IPS DF 19.7 (cell line): ENCODE measurements at places on chromosomes 4 and X.

GRCh38 chrX:13694359-13694758 lies 5.4 kb downstream of the RAB9A start:
- no peak for DNase-seq

DNA sequence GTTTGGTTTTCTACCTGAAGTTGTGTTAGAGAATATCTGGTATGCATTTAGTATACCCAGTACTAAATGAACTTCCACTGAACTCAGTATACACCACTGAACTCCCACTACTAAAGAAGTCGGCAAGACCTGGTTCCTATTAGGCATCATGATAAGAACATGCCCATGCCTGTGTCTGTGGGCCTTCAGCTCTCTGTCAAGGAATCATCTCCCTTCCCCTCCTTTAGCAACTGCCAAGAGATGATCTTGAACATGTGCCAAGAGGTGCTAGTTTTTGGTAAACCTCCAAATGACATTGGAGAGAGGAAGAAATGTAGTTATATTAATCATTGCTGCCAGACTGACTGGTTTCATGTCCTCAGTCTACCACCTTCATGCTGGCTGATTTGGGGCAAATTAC lies 113.2 kb downstream of the ATP10D start:
- no peak for DNase-seq

DNA sequence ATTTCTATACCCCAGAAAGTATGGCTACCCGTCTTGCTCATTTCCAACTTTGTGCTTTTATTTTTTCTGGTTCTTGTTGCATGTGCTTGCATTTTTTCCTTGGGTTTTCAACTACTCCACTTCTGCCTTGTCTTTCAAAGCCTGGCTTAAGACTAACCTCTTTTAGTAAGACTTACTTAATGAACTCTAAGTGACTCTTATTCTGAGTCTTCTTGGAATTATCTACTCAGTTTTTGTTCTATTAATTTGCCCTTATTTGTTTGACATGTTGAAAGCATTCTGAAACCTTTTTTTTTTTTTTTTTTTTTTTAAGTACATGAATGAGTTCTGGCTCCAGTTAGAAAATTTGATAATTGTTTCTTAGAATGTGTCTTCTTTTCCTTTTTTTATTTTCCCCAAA lies 74.8 kb downstream of the SLIT2 start:
- DNase-seq, result no peak

- DNase-seq, result no peak
These were observed 236.1 kb downstream of the OPHN1 start for GRCh38 chrX:68196939-68197791.

DNA sequence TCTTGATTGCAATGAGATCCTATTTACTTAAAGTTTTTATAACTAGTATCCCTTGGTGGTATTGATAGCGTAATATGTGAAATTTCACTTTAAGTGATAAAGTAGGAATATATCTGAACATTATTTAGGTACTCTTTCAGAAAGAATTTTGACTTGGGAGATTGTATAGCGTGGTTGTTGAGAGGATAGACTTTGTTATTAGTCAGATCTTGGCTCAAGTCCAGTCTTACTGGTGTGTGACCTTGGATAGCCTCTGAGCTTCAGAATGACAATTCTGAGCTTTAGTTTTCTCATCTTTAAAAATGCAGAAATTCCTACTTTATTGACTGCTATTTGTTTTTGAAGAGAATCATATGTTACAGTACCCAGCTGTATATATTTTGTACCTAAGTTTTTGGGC lies 32.6 kb downstream of the DCK start:
- no peak for DNase-seq

DNA sequence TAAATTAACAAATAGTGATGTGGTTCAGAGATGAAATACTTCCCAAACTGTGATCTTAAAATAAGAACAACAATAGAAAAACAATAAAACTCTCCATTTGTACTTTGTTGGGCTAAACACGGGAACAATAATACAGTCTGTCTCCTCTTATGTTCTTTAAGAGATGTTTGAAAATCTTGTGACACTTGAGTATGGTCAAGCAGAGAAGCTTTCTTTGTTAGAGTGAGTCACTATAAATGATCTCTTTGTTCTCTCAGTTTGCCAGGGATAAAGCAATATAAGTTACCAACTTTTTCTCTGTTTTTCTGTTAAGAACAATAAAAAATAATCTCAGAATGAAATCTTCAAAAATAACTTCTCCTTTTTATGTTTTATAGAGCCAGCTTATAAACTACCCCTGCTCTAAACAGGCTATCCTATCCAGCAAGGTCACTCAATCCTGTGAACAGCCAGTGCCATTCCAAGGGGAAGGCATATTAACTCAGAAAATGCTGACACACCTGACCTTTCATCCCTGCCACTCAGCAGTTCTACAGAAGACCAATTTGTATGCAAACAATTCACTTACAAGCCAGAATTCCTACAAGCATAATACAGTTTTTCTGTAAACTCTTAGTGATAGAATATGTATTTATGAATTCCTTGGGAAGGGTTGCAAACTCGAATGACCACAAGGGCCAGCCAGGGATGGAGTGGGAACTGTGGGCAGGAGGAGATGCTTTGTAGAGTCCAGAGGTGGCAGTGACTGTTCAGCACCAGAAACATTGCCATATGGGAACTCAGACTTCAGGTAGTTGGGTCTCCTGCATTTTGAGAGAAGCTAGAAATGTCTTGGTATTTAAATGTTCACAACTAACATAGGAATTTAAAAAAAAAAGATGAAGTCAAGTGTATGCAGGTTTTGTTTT lies 52.2 kb downstream of the AFM start:
- no peak for DNase-seq

DNA sequence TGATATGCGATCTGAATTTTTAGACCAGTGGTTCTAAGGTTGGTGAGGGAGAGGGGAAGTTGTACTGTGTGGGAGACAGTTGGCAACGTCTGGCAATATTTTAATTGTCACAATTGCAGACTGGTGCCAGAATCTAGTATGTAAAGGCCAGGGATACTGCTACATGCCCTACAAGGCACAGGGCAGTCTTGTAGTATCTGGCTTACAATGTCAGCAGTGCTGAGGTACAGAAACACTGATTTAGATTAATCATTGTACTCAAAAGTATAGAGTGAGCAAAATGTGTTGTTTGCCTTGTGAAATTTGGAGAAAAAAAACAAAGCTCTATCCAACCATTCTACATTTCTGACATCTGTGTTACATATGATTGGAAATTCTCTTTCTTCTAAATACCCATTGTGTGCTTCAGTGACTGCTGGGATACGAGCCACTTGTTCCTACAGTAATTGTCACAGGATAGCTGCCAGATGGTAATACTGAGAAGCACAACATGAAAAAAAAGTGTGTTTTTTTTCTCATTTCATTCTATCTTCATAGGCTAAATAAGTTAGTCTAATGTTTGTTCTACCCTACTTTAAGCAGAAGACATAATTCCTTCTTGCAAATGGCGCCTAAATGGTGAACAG lies 526.7 kb upstream of the AGA start:
- no peak for DNase-seq

GRCh38 chr4:53484911-53485657 lies 106.2 kb downstream of the LNX1 start:
- DNase-seq, result no peak

DNA sequence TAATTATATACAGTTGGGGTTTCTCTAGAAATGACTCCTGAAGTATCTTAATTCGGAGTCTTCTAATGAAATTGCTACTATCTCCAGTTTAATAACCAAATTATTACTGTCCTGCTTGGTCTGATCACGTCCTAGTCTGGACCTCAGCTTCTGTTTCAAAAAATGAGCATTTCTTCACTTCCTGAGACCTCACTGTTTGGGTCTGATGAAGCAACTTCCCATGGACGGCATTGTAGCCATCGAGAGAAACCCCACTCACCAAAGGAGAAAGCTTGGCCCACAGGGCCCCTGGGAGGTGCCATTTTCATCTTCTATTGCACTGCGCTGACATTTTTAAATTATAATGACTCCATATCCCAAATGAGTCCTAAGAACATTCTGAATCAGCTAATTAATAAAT lies 178.0 kb downstream of the MGST2 start:
- no peak for DNase-seq

DNA sequence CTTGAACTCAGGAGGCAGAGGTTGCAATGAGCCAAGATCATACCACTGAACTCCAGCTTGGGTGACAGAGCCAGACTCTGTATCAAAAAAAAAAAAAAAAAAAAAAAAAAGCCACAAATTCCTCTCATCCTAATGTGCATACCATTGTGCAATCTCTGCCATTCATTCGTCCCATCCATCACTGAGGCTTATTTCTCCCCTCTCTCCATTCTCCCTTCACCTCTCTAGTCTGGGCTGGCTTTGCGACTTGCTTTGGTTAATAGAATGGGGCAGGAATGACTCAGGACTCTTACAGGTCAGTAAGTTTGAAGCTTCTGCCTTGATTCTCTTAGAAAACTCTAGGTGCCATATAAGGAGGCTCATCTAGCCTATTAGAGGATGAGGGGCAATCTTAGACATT lies 60.3 kb upstream of the DDX3X start:
- no peak for DNase-seq

- DNase-seq, result no peak
These were observed 170.9 kb upstream of the PCDH18 start for GRCh38 chr4:137703195-137703594.

DNA sequence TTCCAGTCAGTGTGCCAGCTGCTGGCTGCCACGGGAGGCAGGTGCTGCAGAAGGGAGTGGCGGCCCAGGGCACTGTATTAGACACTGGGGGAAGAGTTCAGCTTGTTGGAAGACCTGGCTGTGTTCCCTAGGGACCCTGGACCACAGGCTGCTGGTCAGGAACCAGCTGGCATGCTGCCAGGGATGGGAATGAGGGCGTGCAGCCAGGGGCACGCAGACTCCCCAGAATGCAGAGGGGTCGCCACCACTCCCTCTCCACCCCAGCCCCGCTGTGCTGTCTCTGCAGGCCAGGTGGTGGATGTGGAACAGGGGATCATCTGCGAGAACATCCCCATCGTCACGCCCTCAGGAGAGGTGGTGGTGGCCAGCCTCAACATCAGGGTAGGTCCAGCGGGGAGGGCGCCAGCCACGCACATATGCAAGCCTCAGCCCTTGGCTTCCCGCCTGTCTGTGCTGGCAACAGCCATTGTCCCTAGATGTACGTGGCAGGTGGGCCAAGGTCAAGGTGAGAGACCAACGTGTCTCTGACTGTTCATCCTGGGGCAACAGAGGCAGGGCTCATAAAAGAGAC lies 12.3 kb downstream of the ABCD1 start:
- DNase-seq, result no peak

GRCh38 chr4:37535872-37536271 lies 150.3 kb downstream of the RELL1 start:
- no peak for DNase-seq

DNA sequence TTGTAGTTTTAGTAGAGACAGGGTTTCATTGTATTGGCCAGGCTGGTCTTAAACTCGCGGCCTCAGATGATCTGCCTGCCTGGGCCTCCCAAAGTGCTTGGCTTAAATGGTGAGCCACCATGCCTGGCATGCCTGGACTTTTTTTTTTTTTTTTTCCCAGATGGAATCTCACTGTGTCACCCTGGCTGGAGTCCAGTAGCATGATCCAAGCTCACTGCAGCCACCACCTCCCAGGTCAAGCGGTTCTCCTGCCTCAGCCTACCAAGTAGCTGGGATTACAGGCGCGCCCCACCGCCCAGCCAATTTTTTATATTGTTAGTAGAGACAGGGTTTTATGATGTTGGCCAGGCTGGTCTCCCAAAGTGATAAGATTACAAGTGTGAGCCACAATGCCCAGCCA lies 8.4 kb downstream of the UBE2K start:
- DNase-seq, result no peak

GRCh38 chr4:53905941-53906377 lies 158.4 kb downstream of the CHIC2 start:
- DNase-seq, result peak; percentile 47

- no peak for DNase-seq
These were observed 102.0 kb downstream of the TAB3 start for GRCh38 chrX:30787012-30787411.

- no peak for DNase-seq
These were observed 10.3 kb downstream of the ATP5ME start for GRCh38 chr4:663438-664428.

GRCh38 chrX:134760650-134761049 lies 102.4 kb upstream of the PLAC1 start:
- DNase-seq, result no peak

GRCh38 chr4:48664938-48665337 lies 115.1 kb downstream of the FRYL start:
- no peak for DNase-seq

DNA sequence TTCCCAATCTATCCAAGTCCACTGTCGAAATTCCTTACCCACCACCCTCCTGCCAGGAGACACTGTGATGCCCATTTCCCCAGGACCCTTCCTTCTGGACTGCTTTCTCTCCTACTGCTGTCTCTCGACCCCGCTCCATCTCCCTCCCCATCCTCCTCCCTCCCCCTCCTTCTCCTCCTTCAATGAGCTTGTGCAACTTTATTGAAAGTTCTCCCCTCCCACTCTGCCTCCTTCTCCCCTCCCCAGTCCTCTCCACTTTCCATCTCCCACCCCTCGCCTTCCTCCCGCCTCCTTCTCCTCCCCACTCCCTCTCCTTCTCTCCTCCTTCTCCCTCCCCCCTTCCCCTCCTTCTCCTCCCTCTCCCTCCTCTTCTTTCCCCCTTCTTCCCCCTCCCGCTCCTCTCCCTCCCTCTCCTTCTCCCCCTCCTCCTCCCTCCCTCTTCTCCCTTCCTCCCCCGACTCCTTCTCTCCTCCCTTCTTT lies 116.6 kb upstream of the FAT1 start:
- no peak for DNase-seq

- DNase-seq, result no peak
These were observed 1.3 kb upstream of the EOLA1 start for GRCh38 chrX:149539283-149540130.

- DNase-seq, result no peak
These were observed 16.0 kb downstream of the AMELX start for GRCh38 chrX:11309220-11309619.

DNA sequence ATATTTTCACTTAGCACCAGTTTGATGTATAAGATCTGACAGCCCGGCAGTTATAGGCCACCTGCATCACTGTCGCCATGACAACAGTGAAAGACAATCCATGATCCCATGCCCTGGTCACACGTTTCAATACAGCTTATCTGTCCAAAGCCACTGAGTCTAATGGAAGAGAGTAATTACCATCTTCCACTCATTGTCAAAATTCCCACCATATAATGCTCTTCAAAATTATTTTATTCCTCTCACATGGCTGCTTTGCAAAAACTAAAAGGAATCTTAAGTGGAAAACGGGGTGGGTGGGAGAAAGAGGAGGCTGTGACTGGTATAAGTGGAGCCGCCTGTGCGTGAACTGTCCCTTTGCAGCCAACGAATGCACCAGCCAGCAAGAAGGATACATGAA lies 44.2 kb downstream of the MAML3 start:
- no peak for DNase-seq

DNA sequence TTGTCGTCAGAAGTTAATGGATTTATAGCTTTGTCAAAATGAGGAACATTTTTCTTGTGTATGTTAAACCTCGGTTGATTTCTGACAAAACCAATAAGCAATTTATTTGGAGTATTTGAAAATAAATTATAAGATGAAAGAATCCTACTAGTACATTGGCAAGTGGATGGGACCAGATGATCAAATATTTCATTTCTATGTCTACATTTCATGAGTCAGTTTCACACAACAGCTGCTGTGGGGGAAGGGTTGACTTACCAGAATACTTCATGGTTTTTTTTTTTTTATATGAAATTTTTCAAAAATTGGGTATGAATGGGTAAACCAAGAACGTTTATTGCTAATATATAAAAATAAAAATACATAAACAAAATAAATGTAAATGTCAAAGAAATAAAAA lies 39.4 kb downstream of the RAPGEF2 start:
- no peak for DNase-seq

- DNase-seq, result no peak
These were observed 37.9 kb downstream of the ARHGEF6 start for GRCh38 chrX:136742721-136743379.
